AG20443 (cell line): ENCODE measurements at places on chromosomes 2 and 18.
A peak's percentile ranks its signal among the peaks of the same experiment; 100 is the strongest.

DNA sequence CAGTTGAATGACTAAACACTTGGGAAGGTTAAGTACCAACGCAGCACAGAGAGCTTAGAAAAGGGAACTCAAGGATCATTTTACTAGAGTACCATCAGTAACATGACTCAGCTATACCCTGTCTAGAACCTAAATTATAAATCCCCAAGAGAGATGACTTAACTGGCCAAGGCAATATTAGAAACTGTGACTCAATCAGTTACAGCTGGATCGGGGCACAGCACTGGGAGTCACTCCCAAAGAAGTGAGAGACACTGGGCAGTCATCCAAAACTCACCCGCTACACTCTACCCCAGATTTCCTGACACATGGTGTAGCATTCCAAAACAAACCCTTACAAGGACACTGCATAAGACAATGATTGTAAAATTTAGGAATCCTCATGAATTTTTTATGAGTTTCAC, 17.7 kb downstream of the IWS1 start:
- peak; percentile 93 for DNase-seq

GRCh38 chr18:9516437-9517064, 41.2 kb downstream of the RALBP1 start:
- DNase-seq = peak; percentile 35

DNA sequence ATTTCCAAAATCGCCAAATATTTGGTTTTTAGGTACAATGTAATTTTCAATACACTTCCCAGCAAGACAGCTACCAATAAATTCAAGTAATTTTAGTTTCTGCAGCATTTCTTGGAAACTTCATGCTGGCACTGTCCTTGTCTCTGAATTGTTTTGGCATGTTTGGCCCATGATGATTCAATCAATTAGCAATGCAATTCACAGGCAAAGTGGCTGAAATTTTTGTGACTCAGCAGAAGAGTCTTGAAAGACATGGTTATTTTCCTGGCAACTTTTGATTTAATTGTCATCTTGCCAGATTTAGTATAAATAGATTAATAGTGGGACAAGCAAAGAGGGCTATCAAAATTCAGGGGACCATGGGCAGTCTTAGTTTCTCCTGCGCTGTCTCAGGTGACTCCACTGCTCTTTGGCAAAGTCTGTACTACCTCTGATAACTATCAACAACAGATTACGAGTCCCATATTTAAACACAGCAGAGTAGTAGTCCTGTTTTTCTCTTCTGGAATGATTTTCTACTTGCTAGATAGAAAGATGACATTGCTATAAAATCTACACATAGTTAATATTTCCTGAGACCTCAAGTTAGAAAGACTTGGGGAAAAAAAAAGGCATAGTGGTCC, 88.9 kb upstream of the CYP26B1 start:
- DNase-seq = peak; percentile 78

DNA sequence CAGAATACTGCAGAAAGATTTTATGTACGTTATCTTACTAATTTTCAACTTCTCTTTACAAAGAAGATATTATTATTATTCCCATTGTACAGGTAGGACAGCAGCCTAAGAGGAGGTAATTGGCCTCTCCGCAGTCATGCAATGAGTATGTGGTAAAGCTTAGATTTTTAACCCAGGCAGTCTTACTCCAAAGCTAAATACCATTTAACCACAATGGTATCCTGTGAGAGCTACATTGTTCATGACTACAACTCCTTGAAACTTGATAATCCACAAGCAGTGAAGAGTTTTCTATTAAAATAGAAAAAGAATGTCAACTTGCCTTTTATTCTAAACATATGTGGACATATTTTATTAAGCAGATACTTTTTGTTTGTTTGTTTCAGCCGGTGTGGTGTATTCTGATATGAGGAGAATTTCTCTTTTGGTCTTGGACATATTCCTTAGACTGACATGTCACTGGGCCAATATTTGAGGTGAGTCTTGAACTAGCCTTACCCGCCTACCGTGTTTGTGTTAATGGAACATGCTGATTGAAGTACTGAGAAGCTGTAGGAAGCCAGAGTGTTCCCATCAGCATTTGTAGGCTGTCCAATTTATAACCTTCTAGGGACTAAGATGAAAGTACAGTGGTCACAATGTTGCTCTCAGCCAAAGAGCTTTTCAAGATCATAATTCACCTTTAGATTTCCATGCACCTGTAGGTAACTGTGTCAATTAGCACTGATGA, 293.9 kb upstream of the DCC start:
- no peak for DNase-seq
